ENCODE measurements at places on chromosomes 6 and 20.

GRCh38 chr6:38876475-38876874 lies 161.4 kb downstream of the DNAH8 start:
- no peak for DNase-seq

GRCh38 chr20:48350313-48350988 lies 477.3 kb downstream of the PREX1 start:
- no peak for DNase-seq

- DNase-seq = no peak
Measured at GRCh38 chr6:90028995-90029635, 134.8 kb downstream of the GJA10 start.

DNA sequence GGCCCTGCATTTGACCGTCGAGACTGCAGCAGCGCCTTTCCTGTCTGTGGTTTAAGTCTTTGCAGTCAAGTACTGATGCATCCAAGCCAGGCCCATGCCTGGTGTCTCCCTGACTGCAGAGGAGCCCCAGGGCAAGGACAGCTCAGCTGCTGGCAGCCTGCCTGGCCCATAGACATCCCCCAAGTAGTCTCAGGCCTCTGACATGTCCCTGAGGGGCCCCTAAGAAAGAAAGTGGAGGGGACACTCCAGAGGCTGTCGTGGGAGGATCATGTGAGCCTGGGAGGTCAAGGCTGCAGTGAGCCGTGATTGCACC lies 18.0 kb downstream of the HRH3 start:
- DNase-seq = no peak

DNA sequence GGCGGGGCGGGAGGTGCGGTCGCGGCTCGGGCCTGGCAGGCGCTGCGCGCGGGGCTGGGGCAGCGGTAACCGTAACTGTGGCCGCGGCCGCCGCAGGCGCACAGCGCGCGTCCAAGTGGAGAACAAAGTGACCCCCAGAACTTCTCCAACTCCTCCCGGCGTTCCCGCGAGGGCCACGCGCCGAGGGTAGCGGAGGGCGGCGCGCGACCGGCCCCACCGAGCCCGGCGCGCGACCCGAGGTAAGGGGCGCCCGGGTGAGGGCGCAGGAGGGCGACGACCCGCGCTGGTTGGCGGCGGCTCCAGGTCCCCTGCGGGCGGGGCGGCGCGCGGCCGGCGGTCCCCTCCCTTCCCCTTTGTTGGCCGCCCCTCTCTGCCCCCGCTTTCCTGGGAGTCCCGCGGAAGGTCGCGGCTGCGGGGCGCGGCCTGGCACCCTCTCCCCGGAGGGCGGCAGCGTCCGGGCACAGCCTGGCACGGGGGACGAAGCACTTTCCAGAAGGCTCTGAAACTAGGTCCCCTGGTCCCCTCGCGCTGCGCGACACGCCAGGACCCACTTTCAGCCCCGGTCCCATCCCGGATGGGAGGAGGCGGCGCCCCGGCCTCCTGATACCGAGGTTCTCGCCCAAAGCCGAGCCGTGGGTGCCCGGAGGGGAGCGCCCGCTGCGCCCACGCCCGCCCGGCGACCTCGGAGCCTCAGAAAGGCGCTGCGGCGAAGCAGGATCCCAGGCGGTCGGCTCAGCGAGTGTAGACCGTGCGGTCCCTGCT lies at the start of gene TIAM2:
Gene TIAM2 (plus strand): TSS at position 62 of the 762 bp plus-strand sequence. CDS start 133,909 bp downstream, outside the sequence.
- no peak for DNase-seq

DNA sequence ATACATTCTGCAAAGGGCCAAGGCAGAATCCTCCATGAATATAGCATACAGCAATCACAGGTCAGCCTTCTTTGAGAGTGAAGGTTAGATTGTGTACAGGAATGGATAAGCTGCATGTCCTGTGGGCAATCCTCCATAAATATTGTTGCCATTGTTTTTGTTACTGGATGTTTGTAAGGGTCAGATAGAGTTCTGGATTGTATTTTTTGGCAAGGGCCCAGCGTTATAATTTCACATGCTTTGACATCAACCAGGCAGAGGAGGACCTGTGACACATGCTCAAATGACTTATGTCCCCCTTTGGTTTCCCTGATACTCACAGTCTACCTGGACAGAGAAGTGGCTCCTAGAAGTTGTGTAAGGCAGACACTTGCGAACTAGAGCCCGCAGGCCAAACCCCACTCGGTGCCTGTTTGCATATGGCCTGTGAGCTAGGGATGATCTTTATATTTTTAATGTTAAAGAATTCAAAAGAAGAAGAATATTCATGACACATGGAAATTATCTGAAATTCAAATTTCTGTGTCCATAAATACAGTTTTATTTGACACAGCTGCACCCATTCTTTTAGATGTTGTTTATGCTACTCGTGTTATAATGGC lies 5.4 kb downstream of the LY86 start:
- no peak for DNase-seq

GRCh38 chr6:136069119-136069518 lies 181.0 kb downstream of the MTFR2 start:
- no peak for DNase-seq

DNA sequence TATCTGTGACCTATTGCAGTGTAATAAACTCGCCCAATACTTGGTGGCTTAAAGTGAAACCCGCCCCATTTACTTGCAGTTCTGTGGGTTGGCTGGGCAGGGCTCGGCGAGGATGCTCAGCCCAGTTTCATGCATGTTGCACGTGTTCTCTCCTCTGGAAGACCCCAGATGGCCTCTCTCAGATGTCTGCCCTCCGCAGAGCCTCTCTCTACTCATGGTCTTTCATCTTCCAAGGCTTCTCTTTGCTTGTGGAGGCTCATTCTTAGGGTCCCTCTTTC lies 251.4 kb downstream of the SOD2 start:
- no peak for DNase-seq

Measured in stimulated activated CD4-positive, alpha-beta T cell treated with anti-CD3 and anti-CD28 coated beads, TNF-alpha, amount 100 ng/mL, for 1 hour (primary cell).